Glutamatergic neuron (in vitro differentiated cells): ENCODE measurements at places on chromosomes 16 and 17. TPM values are rescaled to one million over a fixed set of nuclear protein-coding genes. Genes with fewer than 3 reads are reported as not detected.

The IKZF3 gene
- not detected for total RNA-seq

The IRX5 gene
- total RNA-seq, result 4.7 TPM

The C17orf75 gene
- 48.9 TPM for total RNA-seq

DNA sequence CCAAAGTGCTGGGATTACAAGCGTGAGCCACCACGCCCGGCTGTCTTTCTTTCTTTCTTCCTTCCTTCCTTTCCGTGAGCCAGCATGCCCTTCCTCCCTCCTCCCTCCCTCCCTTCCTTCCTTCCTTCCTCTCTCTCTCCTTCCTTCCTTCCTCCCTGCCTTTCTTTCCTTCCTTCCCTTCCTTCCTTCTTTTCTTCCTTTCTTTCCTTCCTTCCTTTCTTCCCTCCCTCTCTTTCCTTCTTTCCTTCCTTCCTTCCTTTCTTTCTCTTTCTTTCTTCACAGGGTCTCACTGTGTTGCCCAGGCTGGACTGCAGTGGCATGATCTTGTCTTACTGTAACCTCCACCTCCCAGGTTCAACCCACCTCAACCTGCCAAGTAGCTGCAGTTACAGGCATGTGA lies 50.7 kb upstream of the PLCG2 start:
- no peak overlapping the region for H3K4me3 ChIP-seq
- H3K36me3 ChIP-seq, result no peaks in the 10 kb centered on the region
- H3K27me3 ChIP-seq, result no peaks in the 10 kb centered on the region
- no peak for DNase-seq
- H3K4me1 ChIP-seq, result peaks cover 7% of the 10 kb centered on the region

GRCh38 chr17:71709271-71709890 lies 411.4 kb upstream of the SOX9 start:
- H3K27ac ChIP-seq, result no peak overlapping the region
- no peaks in the 10 kb centered on the region for H3K27me3 ChIP-seq
- DNase-seq, result no peak
- no peaks in the 10 kb centered on the region for H3K4me1 ChIP-seq
- H3K4me3 ChIP-seq, result no peak overlapping the region
- H3K36me3 ChIP-seq, result no peaks in the 10 kb centered on the region

DNA sequence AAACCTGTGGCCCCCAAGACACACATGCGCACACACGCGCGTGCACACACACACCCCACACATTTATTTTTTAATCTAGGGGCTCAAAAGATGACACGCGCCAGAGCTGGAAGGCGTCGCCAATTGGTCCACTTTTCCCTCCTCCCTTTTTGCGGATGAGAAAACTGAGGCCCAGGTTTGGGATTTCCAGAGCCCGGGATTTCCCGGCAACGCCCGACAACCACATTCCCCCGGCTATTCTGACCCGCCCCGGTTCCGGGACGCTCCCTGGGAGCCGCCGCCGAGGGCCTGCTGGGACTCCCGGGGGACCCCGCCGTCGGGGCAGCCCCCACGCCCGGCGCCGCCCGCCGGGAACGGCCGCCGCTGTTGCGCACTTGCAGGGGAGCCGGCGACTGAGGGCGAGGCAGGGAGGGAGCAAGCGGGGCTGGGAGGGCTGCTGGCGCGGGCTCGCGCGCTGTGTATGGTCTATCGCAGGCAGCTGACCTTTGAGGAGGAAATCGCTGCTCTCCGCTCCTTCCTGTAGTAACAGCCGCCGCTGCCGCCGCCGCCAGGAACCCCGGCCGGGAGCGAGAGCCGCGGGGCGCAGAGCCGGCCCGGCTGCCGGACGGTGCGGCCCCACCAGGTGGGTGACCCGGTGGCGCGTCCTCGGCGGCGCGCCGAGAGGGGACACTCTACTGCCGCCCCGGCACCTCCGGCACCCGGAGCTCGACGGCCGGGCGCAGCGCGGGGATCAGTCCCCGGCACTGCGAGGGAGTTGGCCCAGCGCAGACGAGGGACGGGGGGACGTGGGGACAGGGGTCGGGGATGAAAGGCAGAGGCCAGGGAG lies at the start of gene STAT5A:
Gene STAT5A, plus strand, starts transcription at position 522 of the 826 bp plus-strand sequence. CDS start 914 bp downstream, outside the sequence.
- H3K27me3 ChIP-seq, result peaks cover 4% of the 10 kb centered on the region
- no peak within 1 kb of the TSS for H3K27ac ChIP-seq
- DNase-seq, result peak; percentile 78
- peaks cover 9% of the 10 kb centered on the region for H3K4me1 ChIP-seq
- H3K4me3 ChIP-seq, result peak within 1 kb of the TSS; percentile 79
- no peaks in the 10 kb centered on the region for H3K36me3 ChIP-seq
